Activated CD4-positive, alpha-beta T cell treated with anti-CD3 and anti-CD28 coated beads for 48 hours (primary cell): ENCODE measurements at places on chromosomes 16 and 17.
A peak's percentile ranks its signal among the peaks of the same experiment; 100 is the strongest.

DNA sequence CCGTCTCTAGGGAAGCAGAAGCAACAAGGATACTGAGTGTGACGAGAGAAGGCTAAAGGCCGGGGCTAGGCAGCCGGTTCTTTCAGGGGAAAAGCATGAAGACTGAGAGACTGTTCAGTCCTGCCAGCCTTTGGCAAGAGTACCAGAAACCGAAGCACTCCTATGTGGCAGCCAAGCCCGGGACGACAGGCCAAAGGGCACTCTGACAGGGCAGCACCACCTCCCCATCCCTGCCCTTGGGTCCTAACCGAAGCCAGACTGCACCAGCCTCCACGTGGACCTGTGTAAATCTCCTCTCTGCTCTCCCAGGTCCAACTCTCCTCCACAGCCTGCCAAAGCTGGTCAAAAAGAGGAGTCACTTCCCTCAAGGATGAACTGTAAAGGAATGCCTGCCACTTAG lies 23.5 kb upstream of the ALOX15 start:
- no peak for DNase-seq

DNA sequence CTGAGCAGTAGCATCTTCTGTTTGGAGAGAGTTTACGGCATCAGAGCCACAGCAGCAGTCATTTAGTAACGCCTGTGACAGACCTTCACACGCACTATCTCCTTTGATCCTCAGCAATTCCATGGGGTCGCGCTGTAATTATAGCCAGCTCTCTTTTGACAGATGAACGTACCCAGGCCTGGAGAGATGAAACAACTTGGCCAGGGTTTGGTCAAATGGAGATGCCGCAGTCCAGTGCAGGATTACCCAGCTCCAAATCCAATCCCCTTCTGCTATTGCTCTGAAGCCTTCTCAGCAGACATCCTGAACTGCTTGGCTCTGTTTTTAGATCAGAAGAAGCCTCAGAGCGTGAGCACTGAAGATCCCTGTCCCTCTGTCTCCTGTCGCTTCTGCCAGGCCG lies 83.9 kb downstream of the SOX9 start:
- no peak for DNase-seq

- DNase-seq: no peak
Observed at GRCh38 chr16:86364653-86365380, 145.5 kb upstream of the FOXF1 start.

- no peak for DNase-seq
Observed at GRCh38 chr16:68468842-68469241, 20.5 kb upstream of the SMPD3 start.

DNA sequence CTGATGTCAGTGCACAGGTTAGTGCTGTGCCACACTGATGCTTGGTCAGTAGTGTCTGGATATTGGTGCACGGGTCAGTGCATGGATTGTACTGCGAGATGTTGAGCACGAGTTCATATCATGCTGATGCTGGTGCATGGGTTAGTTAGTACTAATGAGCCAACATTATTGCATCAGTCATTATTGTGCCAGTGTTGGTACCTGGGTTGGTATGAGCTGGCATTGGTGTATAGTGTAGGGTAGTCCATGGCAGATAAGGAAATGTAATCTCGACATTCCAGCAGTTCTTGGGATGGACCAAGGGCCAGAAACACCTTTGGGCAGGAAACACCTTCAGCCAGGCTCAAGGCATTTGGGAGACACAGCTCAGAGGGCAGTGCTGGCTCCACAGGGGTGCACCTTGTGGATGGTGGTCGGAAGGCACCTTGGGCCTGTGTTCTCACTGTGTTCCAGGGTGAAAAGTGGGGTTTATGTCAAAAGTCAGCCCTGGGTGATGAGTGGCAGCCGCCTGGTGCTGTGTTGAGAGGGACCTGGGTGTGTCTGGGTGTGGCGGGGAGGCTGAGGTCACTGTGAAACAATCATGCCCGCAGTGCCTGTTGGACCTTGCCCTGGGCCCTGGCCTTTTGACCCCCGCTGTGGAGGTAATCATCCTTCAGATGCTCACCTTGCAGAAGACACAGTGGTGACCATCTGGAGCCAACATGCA lies 100.7 kb upstream of the ZNF469 start:
- DNase-seq: no peak

DNA sequence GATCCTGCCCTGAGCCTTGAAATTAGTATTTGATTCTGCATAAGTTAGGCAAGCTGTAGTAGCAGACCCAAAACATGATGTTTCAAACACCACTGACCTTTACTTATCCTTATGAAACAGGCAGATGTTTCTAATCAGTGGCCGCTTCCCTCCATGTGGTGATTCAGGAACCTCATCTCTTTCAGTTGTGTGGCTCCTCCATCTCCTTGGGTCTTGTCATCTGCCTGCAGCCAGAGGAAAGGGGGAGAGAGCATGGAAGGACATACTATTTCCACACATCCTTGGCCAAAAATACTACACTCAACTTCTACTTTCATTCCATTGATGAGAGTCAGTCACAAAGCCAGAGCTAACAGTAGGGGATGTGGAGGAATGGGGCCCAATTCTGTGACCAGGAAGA lies 41.6 kb upstream of the IRX6 start:
- DNase-seq: no peak

- peak; percentile 46 for DNase-seq
Observed at GRCh38 chr16:29743827-29744531, 1.8 kb downstream of the C16orf54 start.

- no peak for DNase-seq
Observed at GRCh38 chr17:41810659-41811548, 845 bp downstream of the P3H4 start.

- no peak for DNase-seq
Observed at GRCh38 chr17:58364270-58364942, 12.4 kb upstream of the SUPT4H1 start.

- no peak for DNase-seq
Observed at GRCh38 chr16:2806286-2806685, 8.0 kb downstream of the PRSS41 start.

- no peak for DNase-seq
Observed at GRCh38 chr16:79810449-79811189, 210.1 kb upstream of the MAF start.
